Amniotic epithelial cell (primary cell): ENCODE measurements at places on chromosomes 12 and 14.
A peak's percentile ranks its signal among the peaks of the same experiment; 100 is the strongest.

DNA sequence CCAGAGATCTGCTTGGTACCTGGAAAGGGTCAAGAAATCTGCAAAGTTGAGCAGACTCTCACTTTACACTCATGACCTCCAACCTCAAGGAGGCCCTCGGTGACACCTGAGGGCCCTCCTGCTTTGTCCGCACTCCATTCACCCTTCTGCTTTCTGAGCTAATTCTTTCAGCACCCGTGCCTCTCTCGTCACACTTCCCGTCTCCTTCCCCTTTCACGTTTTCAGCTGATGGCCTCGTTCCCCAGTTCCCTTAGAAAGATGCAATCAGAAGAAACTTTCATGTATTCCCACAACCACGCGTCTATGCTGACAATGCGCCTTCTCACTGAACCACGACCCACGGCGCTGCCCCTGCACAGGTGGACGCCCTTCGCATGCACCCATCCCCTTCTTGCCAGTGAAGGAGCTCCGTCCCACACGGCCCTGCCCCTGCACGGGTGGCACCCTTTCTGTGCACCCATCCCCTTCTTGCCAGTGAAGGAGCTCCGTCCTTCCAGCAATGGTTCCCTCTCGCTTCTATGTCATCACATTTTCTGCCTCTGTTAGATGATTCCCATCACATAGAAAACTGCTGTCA lies 340.1 kb upstream of the FKBP4 start:
- DNase-seq = no peak

DNA sequence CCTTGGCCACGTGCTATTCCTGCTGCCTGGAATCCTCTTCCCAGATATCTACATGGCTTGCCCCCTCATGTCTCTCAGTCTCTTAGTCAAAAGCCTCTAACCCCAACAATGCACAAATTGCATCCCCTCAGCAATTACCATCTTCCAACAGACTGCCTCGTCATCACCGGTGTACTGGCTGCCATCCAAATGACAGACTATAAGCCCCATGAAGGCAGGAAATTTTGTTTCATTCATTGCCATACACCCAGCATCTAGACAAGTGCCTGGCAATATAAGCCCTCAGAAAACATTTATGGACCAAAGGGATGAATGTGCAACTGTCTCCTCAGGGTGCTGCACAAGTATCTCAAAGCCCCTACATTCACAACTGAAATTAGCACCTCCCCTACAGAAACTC lies 5.8 kb downstream of the GLT8D2 start:
- no peak for DNase-seq

- DNase-seq = no peak
These were observed 16.2 kb downstream of the ESRRB start for GRCh38 chr14:76391981-76392690.

DNA sequence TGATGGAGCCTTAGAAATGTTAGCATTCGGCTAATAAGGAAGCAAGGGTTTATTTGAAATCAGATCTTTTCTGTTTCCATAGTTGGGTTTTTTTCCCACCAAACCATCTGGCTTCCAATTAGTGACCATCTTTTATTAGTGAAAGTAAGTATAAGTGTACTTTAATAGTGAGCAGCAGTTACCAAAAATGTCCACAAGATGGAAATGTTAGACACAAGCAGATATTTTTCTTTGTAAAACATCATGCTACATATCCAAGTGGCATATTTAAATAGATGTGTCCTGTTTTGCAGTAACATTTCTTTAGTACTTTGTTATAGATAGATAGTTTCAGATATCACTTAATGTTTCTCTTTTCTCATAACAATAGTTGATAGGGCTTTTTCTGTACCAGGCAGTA lies 28.8 kb downstream of the YEATS4 start:
- DNase-seq = peak; percentile 77

DNA sequence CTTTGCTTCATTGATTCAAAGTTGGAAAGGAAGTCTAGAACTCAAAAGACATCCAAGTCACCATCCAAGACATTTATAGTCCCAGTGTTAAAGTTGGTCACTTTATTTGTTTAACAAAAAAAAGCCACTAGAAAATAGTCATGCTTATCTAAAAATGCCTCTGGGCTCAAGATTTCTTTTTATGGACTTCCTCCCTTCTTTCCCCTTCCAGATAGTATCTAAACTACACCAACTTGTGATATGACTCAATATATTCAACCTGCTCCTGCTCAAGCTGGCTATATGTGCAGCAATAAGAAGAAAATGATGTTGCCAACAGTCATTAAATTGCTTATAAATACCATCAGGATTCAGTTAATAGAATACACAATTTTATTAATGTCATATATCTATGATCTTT lies 1177.1 kb downstream of the FLRT2 start:
- no peak for DNase-seq

DNA sequence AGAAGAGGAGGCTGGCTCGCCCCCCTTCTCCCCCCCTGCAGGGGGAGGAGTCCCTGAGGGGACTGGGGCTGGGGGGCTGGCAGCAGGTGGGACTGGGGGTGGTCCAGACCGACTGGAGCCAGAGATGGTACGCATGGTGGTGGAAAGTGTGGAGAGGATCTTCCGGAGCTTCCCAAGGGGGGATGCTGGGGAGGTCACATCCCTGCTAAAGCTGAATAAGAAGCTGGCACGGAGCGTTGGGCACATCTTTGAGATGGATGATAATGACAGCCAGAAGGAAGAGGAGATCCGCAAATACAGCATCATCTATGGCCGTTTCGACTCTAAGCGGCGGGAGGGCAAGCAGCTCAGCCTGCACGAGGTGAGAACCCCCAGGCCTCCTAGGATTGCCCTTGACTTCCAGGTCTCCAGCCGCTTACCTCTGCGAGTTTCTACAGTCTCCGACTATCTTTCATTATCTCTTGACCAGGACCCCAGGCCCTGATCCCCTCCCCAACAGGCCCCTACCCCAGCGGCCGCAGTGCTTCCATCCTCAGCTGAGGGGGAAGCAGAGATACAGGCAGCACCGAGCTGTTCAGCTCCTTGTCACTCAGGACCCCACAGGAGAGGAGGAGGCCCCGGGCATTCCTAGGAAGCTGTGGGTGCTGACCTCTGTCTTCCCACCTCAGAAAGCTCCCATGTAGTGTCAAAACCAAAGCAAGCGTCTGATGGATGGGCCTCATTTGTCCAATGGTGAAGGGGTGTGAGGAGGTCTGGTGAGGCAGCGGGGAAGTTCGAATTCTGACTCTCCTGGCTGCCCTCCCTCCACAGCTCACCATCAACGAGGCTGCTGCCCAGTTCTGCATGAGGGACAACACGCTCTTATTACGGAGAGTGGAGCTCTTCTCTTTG lies 3.0 kb downstream of the NAB2 start:
- DNase-seq = no peak

- DNase-seq = no peak
These were observed 62.6 kb downstream of the PDZRN4 start for GRCh38 chr12:41250748-41251147.

GRCh38 chr12:96241431-96241830 lies 47.3 kb downstream of the ELK3 start:
- DNase-seq = no peak

DNA sequence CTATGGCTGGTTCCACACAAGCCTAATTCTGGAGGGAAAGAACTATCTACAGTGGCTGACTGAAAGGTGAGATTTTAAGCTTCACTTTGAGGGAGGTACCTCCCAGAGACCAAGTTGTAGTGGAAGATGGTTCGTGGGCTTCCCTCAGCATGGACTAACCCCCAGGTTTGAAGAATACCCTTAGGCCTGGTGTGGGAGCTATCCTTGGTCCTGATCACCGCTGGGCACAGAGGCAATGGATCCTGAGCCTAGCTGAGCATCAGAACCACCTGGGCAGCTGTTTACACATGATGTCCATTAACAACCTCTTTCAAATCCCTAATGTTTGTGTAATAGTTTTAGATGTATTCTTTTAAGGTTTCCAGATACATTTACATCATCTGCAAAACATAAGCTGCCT lies 10.3 kb downstream of the DAO start:
- peak; percentile 15 for DNase-seq
